Aorta (tissue), 5 donors: ENCODE measurements at places on chromosomes 3 and 15. TPM values are rescaled to one million over a fixed set of nuclear protein-coding genes. Genes with fewer than 3 reads are reported as not detected.

DNA sequence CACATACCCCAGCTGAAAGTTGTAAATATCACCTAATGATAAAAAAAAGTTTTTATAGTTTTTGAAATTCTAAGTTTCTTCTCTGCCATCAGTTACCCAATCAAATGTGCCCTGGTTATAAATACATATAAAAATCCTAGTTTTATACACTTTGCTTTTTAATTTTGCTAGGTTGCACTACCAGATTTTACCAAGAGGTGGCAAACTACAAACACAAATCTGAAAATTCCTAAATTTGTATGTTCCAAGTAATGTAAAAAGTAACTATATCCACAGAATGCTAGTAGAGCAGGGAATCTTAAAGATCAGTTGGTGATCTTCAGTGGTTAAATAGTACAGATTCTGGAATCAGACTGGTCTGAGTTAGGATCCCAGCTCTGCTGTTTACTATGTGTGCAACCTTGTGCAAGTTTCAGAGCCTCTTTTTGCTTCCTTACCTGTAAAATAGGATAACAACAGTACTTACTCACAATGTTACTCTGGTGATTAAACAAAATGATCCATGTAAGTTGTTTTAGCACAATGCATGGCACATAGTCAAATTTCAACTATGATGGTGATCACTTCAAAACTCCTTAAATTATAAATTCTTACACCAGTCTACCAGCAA, 11.0 kb downstream of the TRPM7 start:
- no peak overlapping the region for H3K4me3 ChIP-seq
- no peak for DNase-seq
- no peaks in the 10 kb centered on the region for H3K36me3 ChIP-seq
- H3K27me3 ChIP-seq: no peaks in the 10 kb centered on the region

GRCh38 chr3:108119398-108120104, 28.7 kb upstream of the CD47 start:
- no peak overlapping the region for H3K27ac ChIP-seq
- H3K4me3 ChIP-seq: no peak overlapping the region
- H3K36me3 ChIP-seq: no peaks in the 10 kb centered on the region
- H3K27me3 ChIP-seq: no peaks in the 10 kb centered on the region
- no peaks in the 10 kb centered on the region for H3K4me1 ChIP-seq

DNA sequence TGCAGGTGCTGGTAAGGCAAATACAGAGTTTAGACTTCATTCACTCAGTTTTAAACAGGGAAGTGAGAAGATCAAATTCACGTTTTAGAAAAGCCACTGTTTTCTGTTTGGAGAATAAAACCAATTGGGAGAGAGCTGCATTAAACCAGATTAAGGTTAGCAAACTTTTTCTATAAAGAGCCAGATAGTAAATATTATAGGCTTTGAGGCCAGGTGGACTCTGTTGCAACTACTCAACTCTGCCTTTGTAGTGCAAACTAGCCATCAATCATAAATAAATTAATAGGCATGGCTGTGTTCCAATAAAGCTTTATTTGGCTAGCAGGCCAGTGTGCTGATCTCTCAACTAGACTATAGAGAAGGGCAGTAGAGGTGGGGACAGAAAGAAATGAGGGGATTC, 33.5 kb downstream of the SUCLG2 start:
- H3K27me3 ChIP-seq: no peaks in the 10 kb centered on the region
- no peak overlapping the region for H3K27ac ChIP-seq
- no peaks in the 10 kb centered on the region for H3K36me3 ChIP-seq
- no peak overlapping the region for H3K4me3 ChIP-seq

- no peak for DNase-seq
- H3K27me3 ChIP-seq: no peaks in the 10 kb centered on the region
- no peak overlapping the region for H3K27ac ChIP-seq
Observed at GRCh38 chr15:29687204-29687815, 135.0 kb downstream of the TJP1 start.

DNA sequence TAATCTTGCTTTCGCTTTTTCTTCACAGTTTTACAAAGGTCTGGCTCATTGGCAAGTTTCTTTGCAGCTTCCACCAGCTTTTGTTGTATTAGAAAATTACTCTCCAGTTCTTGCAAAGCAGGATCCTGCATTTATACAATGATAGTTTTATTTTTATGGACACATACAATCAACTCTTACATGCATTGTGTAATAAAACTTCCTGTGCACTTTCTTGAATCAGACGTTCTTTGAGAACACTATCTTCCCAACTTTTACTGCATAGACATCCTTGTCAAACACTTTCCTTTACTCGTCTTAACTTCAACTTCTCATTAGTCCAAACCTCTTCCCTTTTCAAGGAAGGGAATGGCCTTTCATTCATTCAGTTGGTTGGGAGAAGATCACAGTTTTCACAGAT, 71.4 kb upstream of the LMOD3 start:
- peaks cover 5% of the 10 kb centered on the region for H3K36me3 ChIP-seq
- H3K4me1 ChIP-seq: no peaks in the 10 kb centered on the region
- no peak overlapping the region for H3K4me3 ChIP-seq
- H3K27ac ChIP-seq: no peak overlapping the region
- no peaks in the 10 kb centered on the region for H3K27me3 ChIP-seq
- no peak for DNase-seq

The HCLS1 gene
- total RNA-seq: 66.8 TPM

The IL17RC gene
- total RNA-seq: 33.8 TPM

GRCh38 chr3:141100112-141100511, 49.0 kb downstream of the SPSB4 start:
- no peaks in the 10 kb centered on the region for H3K36me3 ChIP-seq
- H3K27ac ChIP-seq: no peak overlapping the region
- no peak for DNase-seq

DNA sequence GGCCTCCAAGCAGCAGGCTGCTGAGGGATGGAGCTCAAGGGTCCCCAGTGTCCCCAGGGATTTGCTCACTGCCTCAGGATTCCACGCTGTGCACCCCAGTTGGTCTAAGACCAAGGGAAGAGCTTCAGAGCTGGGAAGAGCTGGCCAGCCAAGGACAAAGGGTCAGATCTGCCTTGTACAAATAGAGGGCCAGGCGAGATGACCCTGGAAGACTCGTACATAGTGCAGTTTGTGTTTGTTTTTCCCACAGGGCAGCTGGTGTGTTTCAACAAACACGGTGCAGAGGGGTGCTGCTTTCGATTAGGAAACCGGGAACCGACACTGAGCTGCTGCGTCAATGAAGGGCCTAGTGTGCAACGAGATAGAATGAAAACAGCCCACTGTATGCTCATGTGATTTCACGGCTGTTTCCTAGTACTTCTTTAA, 56.1 kb upstream of the TRPM1 start:
- no peak overlapping the region for H3K4me3 ChIP-seq
- H3K36me3 ChIP-seq: no peaks in the 10 kb centered on the region
- H3K4me1 ChIP-seq: no peaks in the 10 kb centered on the region

The GTF2E1 gene
- total RNA-seq: 15.8 TPM
